H9 (cell line): ENCODE measurements at places on chromosomes 11 and 22. TPM values are rescaled to one million over a fixed set of nuclear protein-coding genes. Genes with fewer than 3 reads are reported as not detected.
A peak's percentile ranks its signal among the peaks of the same experiment; 100 is the strongest.

- DNase-seq, result no peak
Observed at GRCh38 chr11:117712530-117712929, 84.5 kb downstream of the DSCAML1 start.

DNA sequence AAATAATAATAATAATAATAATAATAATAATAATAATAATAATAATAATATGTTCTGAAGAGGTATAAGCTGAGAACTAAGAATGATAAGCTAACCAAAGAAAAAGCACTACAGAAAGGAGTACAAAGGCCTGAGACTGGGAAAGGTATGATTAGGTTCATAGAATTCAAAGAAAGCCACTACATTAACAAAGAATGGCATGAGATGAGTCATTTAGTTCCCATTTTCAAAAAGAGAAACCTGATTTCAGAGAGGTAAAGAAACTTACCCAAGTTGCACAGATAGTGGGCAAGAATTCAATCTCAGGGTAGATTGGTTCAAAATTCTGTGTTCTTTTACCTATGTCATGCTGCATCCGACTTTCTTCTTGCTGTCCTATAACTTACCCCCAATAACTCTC, 350.9 kb downstream of the TTC28 start:
- DNase-seq, result no peak

The OR52E8 gene
- total RNA-seq, result not detected in 2 replicates

DNA sequence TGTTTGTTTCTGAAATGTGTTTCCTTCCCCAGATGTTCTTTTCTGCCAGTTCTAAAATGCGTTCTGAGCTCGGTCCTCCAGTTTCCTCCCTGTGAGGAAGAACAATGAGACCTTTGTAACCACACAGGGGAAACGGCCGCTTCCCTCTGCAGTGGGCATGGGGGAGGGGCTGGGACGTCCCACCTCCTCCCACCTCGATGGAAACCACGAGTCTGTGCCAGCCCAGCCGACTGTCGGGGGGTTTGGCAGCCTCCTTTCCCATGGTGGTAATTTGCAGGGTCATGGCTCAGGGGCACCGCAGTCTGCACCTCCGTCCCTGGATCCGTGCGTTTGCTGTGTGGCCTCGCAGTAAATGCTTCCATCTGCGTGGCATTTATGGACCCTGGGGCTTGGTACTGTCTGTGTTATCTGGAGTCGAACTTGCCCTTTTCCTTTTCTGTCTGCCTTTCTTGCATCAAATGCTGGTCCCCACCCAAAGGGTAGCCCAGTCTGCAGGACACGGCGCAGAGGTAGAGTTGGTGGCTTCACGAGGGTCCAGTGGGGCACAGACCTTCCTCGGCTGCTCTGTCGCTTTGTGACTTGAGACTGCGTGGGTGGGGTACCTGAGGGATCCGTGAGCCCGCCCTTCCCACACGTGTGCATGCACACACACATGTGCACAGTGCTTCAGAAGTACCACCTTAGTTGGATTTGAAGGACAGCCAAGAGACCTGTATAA, 16.1 kb downstream of the LRP5 start:
- peak; percentile 65 for DNase-seq

- DNase-seq, result no peak
Observed at GRCh38 chr11:45806072-45806933, 1.4 kb downstream of the SLC35C1 start.

The ADAMTS15 gene
- 1.3 and 1.5 TPM in 2 replicates for total RNA-seq

GRCh38 chr11:131178596-131178995, 191.8 kb upstream of the NTM start:
- no peak for DNase-seq

The CCDC89 gene
- not detected in 2 replicates for total RNA-seq

DNA sequence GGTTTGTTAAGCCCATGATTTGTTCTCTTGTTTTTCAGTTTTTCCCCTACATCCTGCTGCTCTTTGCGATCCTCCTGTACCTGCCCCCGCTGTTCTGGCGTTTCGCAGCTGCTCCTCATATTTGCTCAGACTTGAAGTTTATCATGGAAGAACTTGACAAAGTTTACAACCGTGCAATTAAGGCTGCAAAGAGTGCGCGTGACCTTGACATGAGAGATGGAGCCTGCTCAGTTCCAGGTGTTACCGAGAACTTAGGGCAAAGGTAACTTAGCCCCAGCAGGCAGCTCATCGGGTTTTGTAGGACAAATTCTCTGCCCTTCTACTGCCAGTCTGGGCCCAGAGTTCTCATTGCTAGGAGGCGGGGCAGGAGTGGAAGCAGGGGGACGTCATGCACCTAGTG, 49.7 kb downstream of the PANX1 start:
- no peak for DNase-seq

DNA sequence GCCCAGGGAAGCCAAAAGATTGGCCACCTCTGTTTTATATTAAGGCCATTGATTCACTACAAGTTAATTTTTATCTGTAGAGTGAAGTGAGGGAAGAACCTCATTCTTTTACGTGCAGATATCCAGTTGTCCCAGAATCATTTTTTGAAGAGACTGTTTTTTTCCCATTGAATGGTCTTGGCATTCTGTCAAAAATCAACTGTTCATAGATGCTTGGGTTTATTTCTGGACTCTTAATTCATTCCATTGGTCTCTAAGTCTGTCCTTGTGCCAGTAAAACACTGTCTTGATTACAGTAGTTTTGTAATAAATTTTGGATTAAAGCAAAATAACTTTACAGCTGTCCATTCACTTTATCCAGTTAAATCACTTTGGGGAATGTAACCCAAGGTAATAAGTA, 26.8 kb downstream of the WBP2NL start:
- no peak for DNase-seq

- DNase-seq, result peak; percentile 83
Observed at GRCh38 chr11:32374261-32374711, 61.1 kb downstream of the WT1 start.

DNA sequence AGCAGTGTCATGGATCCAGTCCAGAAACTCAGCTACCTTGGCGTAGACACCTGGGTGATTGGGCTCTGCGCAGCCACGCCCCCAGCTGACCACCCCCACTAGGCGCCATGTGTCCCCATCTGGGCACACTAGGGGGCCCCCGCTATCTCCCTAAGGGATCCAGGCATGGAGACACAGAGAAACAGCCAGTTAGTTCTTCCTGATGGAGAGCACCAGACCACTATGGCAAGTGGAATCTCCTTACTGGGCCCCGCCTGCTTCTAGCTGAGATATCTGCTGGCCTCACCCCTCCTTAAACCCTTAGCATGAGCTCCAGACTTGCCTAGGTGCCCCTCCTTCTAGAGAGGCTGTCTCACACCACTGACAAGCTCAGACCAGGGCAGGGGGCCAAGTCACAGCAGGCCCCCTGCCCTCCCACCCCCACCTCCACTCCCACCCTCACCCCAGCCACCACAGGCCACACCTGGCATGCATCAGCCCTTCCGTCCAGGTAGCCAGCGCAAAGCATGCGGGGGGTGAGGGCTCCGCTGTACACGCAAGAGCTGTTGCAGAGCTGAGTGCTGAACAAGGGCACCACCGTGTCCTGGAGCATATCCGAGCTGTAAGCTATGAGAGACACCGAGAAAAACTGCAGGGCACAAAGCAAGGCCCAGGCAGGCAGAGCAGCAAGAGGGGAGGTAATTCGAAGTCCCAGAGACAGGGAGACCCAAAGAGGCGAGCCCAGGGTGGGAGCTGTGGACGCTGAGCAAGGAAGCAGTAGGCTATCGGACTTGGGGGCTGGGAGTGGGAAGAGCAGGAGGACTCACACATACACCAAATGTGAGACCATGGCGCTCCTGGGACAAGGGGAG, 16.1 kb downstream of the TMPRSS5 start:
- no peak for DNase-seq

The KCNK4 gene
- total RNA-seq, result 0.28 and 0.31 TPM in 2 replicates

DNA sequence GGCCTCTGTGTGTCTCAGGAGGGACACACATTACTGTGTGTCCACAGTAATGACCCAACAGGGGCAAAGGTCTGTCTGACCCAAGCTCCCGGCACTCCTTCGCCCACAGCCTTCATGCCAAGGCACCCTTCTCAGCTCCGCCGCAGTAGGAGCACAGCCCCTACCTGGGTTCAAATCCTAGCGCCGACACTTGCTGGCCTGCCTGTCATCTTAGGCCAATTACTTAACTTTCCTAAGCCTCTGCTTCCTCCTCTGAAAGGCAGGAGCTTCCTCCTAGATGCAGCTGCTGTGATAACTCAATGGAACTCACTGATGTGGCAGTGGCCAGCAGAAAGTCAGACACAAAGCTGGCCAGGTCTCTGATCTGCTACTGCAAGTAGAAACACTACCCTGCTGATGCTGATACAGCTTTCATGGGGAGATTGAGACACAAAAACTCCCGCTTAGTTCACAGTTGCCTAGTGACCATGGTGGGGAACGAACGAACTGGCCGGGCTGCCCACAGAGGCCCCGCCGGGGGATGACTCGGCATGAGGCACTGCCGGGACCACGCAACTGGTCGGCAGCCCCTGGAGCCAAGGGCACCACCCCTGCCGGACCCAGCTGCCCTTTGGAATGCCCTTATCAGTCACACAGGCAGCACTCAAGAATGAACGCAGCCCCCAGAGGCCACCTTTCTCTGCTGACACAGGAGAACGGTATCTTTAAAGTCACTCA, 8.1 kb downstream of the EHD1 start:
- no peak for DNase-seq
